Stimulated activated CD4-positive, alpha-beta T cell treated with anti-CD3 and anti-CD28 coated beads, Interleukin-15, amount 100 ng/mL, for 1 hour (primary cell): ENCODE measurements at places on chromosomes 2 and 18.

GRCh38 chr2:64211276-64211921 lies 67.2 kb upstream of the PELI1 start:
- DNase-seq = no peak

DNA sequence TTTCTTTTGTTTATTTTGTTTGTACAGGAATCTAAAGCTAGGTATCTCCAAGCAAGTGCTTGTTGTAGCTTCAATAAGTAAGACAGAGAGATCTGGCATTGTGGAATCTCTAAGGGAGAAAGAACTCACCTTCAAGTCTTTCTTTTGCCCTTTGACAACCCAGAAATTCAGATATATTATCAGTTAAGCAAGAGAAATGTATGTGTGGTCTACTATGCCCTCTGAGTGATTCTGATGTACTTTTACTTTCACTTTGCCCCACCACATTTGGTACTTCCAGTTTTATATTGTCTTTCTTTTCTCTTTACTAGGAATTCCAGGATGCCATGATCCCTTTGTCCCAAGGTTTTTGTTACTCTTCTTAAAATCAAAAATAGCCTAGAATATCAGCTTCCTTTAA lies 259.6 kb upstream of the PIK3C3 start:
- DNase-seq = no peak

- no peak for DNase-seq
These were observed 38.2 kb downstream of the LCT start for GRCh38 chr2:135798762-135799161.

DNA sequence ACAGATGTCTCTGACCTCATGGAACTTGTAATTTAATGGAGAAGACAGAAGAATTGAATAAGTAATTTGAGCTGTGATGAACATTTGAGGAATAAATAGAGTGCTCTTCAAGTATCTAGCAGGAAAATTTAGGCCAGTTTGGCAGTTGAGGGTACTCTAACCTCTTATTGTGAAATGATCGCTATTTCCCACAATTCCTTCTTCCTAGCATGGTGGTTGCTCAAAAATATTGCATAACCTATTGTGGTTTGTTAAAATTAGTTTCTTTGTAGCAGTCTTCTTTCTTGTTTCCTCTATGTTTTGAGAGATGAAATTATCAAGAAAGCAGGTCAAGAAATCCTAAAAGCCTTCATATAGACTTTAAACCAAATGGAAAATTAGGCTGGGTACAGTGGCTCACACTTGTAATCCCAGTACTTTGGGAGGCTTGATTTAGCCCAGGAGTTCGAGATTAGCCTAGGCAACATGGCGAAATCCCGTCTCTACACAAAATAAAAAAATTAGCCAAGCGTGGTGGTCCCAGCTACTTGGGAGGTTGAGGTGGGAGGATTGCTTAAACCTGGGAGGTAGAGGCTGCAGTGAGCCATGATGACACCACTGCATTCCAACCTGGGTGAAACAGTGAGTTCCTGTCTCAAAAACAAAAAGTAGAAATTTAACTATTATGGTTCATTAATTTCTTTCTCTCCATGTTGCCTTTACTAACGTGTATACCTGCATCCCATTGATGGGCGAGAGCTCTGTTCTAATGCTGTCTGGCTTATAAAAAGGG lies 58.7 kb downstream of the RBKS start:
- DNase-seq = no peak

GRCh38 chr2:33246432-33246831 lies 230.0 kb upstream of the RASGRP3 start:
- DNase-seq = no peak

GRCh38 chr2:121377646-121378045 lies 92.6 kb upstream of the TFCP2L1 start:
- DNase-seq = no peak
